ENCODE measurements at places on chromosomes 1 and 21.
A peak's percentile ranks its signal among the peaks of the same experiment; 100 is the strongest.

GRCh38 chr21:39715804-39716397 lies 29.1 kb upstream of the IGSF5 start:
- DNase-seq: peak; percentile 8

- no peak for DNase-seq
Measured at GRCh38 chr1:114033216-114033706, 54.0 kb downstream of the OLFML3 start.

GRCh38 chr1:42846257-42847110 lies at the start of gene ZNF691:
ZNF691 (plus strand) TSS chr1:42846613; CDS start chr1:42849659, 3,046 bp downstream.
- DNase-seq: peak; percentile 93

GRCh38 chr21:44952929-44953627 lies 13.2 kb downstream of the SLX9 start:
- no peak for DNase-seq

DNA sequence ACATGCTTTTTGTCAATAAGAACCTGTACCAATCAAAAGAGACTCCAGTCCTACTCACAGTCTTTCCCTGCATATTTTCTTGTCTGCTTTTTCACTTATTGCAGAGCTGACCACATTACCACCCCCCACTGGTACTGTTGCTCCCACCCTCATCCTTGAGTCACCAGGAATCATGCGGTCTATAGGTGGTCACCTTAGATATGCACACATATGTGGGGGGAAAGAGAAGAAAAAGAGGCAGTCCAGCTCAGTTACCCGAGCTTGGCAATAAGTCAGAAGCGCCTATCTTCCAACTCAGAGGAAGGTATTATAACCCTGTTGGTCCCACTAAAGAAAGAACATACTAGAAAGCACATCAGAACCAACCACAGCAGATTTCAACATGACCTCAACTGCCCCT lies 119.2 kb downstream of the SMYD2 start:
- DNase-seq: no peak

DNA sequence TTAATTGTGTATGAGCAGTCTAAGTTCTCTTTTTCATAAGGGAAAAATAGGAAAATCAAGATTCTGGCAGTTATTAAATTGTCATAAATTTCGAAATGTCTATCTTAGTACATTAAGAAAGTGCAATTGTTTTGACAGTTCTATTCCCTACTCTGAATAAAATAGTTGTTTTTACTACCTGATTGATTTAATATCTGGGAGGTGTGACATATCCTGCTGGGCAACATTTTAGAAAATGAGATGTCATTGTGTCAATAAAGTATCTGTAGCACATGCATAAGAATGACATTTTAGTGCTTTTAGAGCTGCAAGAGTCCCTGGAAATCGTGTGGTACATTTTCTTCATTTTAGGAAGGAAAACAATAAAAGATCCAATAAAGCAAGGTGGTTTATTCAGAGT lies 139.2 kb upstream of the COL11A1 start:
- no peak for DNase-seq

DNA sequence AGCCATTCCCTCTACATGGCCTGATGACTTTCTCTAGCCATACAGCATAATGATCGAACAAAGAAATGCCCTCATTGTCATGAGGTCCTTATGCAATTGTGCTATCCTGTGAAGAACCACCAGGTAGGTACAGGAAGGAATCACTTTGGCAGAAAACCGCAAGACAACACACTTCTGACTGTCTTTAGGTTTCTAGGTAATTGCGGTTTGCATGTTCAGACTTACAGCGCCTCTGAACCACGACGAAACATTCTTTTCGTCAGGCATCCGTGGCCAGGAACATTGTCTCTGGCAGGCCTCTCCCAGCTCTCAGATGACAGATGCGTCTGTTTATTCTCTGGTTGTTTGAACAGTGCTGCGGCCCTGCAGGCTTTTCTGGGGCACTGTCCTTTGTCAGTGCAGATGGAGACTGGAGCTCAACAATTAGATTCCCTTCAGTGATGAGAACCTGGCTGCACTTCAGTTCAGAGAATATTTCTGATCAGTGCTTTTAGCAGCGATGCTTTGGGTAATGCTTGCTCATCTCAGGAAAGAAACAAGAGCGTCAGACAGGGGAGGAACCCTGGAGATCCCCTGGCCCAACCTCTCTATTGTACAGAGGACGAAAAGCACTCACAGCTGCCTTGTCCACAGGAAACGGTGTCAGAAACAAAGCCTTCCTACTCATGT lies 63.4 kb downstream of the B3GALT5 start:
- no peak for DNase-seq

DNA sequence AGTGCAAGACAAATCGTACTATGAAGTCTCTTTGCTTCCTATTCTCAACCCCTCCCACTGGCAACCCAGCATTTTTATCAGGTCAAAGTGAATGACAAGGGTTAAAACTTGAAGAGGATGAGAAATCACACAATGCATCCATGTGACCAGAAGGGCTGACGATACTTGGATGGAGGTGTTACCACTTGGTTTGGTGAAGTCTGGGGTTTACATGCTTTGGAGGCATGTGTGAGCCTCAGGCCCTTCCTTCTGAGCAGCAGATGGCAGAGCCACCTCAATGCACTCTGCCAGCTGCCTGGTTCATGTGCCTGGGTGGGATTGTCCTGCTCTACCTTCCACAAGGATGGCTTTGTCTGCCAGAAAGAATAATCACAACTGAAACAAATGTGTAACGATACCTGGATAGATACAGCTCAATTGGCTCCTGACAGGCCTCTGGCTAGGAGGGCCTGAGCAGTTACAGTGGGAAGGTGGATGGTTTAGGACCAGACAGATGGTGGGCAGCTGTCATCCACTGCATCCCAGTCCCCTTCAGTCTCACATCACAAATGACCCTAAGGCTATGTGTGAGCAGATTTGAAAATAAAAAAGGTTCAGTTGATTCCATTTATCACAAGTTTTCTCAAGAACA lies 51.5 kb upstream of the CNIH3 start:
- DNase-seq: no peak

DNA sequence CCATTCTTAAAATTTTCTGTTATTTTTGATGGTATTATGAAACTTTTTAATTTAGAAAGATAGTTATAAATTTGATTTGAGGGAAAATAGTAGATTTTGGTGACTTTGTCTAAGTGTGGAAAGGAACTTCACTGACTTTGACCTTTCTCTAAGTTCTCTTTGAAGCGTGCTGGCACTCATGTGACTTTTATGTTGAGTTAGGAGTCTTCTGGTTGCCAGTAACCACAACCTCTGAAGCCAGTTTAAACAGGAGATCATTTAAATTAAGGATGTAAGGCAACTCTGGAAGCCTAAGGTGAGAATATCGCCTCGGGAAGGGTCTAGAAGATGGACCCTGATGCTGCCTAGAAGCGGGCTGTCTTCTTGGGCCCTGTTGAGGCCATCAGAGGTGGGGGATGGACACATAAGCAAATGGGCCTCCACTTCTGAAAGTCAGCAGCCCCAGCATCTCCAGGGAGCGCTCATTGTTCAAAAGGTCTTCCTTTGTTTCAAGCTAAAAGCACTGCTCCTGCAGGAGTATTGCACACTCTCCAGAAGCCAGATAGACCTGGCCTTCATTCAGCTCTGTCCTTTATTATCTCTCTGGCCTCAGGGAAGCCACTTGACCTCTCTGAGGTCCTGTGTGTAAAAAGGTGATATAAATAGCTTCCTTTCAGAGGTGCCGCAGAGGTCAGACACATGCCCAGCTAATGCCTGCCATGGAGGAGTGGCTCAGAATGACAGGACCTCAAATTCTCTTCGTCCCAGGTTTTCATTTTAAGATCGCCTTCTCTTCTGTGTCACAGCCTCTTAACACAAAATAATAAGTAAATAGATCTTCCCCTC lies 5.1 kb upstream of the RCAN1 start:
- no peak for DNase-seq

DNA sequence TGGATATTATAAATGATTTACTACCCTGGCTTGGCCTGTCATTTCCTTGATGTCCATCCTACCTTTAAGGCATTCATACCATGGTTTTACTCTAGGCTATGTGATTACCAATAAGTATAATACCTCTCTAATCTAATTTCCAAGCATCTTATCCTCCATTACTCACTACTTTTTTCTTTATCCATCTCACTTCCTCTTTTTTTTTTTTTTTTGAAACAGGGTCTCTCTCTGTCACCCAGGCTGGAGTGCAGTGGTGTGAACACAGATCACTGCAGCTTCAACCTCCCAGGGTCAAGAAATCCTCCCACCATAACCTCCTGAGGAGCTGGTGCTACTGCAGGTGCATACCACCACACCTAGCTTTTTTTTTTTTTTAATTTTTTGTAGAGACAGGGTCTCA lies 39.9 kb downstream of the INKA2 start:
- DNase-seq: no peak

DNA sequence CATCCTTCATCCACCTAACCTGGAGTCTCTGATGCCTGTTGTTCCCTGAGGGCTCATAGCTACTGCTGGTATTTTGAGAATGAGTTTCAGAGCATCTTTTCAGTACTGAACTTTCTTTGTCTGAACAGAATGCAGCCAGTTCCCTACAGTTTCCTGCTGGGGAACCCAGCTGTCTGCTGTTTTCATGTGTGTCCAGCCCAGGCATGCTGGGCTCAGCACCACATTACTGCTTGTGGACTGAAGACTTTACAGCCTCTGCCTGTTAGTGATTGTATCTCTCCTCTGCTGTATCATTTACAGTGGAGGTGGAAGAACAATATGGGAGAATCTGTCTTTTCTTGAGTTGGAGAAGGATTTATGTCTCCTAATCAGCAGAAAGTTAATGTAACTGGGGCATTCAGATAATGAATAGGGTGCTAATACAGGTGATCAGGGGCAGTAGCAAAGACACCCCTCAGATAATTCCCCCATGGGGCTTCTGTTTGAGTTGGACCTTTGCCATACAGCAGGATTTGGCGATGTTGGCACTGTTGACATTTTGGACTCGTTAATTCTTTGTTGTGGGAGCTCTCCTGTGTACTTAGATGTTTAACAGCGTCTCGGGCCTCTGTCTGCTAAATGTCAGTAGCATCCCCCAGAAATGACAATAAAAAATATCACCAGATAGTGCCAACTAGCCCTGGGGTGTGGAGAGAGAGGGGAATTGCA lies 207.7 kb downstream of the HHAT start:
- no peak for DNase-seq

DNA sequence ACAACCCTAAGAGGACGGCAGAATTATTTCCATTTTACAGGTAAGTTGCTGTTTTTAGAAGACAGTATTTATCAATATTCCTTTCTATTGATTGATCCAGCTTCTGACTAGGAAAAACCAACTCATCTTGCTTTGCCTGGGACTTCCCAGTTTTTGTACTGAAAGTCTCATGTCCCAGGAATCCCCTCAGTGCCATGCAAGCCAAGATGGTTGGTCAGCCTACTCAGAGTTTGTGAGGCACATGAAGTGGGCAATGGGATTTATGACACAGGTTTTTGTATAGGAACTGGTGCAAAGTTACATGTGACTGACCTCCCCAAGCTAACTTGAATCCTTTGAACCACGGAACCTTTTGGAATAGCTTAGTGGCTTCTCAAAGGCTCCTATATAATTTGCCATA lies 45.5 kb downstream of the GNG12 start:
- no peak for DNase-seq

All from hematopoietic multipotent progenitor cell treated with erythropoietin and hydrocortisone succinate and interleukin-3 and kit ligand, for 17 days (in vitro differentiated cells).